NCI-H748 treated with DMSO at 0.1 percent for 48 hours (cell line): ENCODE measurements at places on chromosomes 11 and 22.

- no peak for DNase-seq
These were observed 35.1 kb upstream of the FJX1 start for GRCh38 chr11:35583126-35583525.

DNA sequence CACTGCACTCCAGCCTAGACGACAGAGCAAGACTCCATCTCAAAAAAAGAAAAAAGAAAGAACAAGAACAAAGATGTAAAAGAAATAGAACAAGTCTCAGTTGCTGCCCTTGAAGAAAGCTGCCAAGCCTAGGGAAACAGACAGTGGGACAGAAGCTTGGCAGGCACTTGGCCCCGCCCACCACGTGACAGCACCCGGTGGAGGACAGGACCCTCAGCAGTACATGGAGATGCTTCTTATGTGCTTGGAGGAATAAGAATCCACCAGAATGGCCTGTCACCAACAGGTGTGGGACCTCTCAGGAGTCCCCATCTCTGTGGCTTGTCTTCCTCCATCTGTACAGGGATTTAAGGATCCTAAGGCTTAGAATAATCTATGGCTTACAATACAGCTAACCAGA is 7.6 kb upstream of the TMPRSS6 start:
- DNase-seq, result no peak

DNA sequence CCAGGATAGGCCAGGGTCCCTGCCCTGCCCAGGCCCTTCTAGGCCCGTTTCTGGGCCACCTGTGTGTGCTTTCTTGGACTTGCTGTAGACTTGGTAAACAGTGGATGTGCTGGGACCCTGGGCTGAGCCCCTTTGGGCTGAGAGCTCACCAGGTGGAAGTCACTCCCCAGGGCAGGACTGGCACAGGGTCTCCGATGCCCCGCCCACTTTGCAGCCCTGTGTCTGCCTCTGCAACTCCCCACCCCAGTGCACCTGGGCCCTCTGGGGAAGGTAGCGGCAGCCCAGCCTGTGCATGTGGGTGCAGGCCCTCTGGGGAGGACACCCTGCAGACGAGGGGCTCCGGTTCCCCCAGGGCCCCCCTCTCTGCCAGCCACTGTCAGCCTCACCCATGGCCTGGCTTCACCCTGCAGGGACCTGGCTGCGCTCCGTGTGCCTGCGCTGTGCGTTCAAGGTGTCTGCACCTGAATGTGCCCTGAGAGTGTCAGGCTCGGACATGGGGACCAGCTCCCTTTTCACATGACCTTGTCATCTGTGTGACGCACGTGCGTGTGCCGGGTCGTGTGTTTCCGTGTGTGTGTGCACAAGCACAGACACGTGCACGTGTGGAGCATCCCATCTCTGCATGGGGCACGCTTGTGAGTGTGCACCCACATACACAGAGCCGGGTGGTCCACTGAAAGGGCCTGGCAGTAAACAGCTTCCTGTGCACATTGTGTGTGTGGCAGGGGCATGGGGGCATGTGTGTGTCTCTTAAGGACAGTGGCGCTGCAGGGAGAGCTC is 118.5 kb downstream of the KCNQ1OT1 start:
- no peak for DNase-seq

DNA sequence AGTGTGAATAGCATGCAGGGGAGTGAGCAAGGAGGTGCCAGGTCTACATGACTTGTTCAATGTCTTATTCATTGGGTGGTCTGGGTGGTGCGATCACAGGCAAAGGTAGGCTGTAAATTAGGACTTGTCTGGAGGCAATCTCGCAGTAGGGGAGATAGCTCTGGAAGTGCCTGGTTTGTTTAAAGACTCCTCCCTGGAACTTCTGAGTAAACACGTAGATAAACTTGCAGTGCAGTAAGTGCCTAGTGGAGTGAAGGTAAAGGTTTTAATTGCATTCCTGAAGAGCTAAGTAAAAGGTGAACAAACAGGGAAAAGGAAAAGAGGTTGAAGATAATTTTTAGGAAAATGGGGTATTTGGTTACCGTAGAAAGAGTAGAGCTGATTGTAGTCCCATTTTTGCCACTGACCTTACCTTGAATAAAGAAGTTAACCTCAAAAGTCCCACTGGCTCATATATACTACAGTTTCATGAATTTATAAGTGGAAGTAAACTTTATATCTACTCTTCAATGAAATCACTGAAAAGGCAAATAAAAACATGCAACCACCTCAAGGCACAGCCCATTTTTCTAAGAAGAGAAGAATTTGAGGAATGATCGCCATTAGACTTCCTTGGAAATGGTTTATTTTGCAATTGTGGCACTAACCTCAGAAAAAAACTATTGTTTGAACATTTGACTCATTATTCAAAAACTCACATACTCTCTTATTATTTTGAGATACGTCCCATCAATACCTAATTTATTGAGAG is 44.3 kb downstream of the AASDHPPT start:
- no peak for DNase-seq

DNA sequence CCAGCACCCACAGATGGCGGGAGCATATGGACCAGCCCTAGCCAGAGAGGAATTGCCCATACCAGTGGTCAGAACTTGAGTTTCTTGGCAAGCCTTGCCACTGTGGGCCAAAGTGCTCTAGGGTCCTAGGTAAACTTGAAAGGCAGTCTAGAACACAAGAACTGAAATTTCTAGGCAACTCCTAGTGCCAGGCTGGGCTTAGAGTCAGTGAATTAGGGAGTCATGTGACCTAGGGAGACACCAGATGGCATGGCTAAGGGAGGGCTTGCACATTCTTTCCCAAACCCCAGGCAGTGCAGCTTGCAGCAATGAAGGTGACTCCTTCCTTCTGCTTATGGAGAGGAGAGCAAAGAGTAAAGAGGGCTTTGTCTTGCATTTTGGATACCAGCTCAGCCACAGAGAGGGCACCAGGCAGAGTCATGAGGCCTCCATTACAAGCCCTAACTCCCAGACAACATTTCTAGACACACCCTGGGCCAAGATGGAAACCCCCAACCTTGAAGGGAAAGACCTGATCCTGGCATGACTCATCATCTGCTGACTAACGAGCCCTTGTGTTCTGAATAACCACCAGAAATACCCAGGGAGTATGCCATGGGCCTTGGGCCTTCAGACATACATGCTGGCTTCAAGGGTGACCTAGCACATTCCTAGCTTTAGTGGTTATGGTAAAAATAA is 19.2 kb upstream of the OR56A3 start:
- DNase-seq, result no peak

- no peak for DNase-seq
These were observed 3.2 kb upstream of the MUC6 start for GRCh38 chr11:1039481-1040427.

- DNase-seq, result no peak
These were observed 148.4 kb downstream of the ME3 start for GRCh38 chr11:86523738-86524619.

- DNase-seq, result peak; percentile 6
These were observed 3.9 kb downstream of the SH3BP1 start for GRCh38 chr22:37643225-37643847.

DNA sequence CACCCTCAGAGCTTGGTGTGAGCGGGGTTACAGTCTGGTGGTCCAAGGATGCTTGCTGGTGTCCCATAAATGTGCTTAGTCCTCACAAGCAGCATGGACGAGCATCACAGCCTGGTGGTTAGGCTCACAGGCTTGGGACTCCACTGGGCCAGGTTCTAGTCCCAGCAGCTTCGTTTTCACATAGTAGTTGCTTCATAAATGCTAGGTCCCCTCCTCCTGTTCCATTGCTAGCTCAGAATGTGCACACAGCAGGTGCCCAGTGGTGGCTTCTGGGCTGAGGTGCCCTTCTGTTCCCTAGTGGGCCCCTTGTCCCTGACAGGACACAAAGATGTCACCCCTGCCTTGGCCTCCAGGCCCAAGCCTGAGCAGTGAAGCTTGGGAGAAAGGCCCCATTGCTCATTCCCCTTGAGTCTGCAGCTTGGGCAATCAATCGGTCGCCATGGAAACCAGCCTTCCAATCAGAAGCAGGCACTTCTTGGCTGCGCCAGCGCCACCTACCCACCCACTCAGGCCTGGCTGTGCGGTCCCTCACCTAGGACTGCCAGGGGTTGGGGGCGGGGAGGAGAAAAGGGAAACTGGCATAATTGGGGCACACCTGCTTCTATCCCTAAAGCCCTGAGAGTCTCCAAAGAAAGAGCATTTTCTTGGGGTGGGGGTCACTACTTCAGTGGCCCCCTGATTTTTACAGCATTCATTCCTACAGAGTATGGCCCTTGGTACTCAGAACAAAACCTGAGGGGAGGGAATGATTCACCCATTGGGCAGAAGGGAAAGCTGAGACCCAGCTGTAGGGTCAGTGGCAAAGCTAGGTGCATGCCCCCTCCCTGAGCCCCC is 48.1 kb downstream of the CYTH4 start:
- peak; percentile 13 for DNase-seq

GRCh38 chr11:8329336-8329735 is 65.7 kb upstream of the LMO1 start:
- no peak for DNase-seq

DNA sequence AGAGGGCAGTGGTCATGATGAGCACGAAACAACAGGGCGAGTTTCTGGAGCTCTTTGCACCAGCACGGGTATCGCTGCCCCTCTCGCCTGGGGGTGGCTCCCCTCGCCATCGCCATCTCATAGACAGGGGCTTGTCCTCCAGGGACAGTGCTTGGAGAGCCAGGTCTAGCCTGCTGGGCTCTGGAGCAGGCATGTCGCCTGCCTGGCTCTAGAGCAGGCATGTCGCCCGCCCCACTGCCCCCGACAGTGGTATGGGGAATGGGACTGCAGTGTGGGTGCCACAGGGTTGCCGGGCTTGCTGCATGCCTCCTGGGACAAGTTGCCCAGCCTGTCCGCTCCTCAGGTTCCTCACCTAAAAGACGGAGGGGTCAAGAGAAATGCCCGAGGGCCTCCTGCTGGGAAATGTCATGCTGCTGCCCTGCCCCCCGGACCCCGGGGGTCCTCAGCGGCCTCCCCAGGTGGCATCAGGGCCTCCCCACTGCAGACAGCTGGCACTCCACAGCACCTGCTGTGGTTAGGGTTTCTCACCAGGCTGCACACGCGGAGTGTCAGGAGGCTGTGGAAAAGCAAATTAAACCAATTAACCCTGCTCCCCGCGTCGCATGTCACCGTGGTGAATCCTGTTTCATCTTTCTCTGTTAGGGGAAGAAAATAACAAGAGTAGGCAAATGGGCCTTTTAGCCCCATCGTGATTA is 403.0 kb downstream of the TBC1D22A start:
- DNase-seq, result no peak

DNA sequence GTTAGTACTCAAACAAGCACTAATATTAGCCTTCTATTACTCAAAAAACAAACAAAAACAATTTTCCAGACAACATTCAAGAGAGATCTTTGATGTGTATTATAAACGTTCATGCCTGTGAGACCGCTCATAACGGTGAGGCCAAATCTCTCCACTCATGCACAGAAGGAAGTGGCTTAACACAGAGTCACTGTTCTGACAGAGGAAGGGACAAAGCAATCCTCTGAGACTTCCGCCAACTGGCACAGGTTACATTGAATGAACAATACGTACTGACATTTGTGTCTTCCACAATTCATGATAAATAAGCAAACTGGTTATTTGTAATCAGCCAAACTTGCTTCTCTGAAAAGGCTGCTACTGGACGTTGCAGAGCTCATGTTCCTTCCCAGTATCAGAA is 30.5 kb downstream of the CHKA start:
- no peak for DNase-seq

DNA sequence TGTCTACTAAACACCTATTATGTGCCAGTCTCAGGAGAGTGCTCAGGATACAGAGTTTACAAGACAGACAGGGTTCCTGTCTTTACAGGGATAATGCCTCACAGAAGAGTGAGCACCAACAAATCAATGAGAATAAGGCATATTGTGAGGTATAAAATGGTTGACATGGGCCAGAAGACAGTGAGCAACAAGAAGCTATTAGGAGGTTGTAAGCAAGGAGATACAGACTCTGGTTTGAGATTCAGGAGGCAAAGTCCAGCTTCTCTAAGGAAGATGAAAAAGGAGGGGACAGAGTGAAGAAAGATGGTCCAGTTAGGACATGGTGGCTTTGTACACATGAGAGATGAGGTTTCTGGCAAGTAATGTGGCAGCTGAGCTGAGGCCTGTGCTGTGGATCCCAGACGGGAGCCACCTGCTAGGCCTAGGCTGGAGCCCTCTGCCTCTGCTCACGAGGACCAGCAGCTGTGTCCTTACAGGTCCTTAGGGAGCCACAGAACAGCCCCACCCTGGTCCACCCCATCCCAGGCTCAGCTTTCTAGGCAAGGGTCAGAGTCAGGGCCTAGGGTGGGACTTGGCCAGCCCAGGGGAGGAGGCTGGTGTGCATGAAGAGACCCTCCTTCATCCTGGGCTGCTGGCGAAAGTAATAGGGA is 110.5 kb downstream of the ZNF280B start:
- DNase-seq, result no peak

DNA sequence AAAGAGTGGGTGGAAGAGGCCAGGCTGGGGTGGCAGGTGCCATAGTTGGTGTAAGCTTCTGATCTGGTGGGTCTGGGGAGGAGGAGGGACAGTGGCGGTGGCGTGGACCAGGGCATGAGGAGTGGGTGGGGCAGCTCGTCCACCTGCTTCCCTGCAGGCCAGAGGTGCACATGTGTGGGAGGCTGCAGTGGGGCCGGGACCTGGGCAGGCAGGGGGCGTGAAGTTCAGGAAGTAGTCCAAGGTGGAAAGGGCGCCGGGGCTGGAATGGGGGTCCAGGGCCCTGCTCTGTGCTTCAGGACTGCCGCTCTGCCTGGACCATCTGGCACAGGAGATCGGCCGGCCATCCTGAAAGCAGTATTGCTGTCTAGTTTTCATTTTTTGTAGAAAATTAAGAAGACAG is 15.9 kb downstream of the RIBC2 start:
- no peak for DNase-seq

DNA sequence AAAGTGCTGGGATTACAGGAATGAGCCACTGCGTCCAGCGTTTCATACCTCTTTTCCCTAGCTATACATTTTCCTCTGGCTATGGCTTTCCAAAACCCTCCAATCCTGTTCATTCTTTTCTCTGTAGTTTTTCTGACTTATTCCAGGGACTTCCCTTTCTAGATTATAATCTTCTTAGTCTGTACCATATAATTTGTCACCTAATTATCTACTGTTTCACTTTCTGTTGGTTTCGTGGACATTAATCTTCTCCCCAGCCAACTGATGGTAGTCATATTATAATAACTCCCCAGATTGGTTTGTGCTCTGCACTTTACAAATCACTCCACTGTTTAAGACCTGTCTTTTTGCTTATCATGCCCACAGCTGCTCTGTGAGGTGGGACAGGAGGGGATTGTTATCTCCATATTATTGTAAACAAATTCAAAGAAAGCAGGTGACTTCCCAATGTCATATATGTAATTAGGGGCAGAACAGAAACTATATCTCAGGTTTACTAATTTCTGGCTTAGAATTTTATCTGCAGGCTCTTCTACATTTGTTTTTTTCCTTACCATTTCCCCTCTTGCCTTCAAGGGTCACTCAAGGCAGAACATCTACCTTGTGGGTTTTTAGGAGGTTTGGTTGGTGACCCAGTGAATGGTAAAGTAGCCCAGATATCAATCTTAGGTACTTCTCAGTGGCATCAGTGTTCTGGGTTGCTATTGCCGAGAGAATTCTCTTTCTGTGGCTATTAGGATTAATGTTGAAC is 23.9 kb downstream of the STIM1 start:
- no peak for DNase-seq

DNA sequence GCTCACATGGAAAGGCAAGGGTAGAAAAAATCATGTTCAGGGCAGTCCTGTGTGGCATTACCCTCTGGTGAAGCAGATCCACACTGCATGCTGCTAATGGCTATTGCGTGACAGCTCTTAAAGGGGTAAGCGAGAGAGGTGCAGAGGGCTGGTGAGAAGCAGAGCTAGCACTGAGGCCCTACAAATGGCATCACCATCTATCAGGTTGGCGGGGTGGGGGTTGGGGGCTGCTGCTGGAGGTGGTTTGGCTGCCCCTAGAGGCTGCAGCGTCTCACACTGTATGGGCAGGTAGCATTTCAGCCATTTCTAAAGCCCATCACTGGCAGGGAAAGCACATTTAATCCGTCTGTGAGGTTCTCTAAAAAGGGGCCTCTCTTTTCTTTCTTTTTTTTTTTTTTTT is 16.9 kb upstream of the TMA7B start:
- DNase-seq, result no peak
